ENCODE measurements at places on chromosomes 4 and X.

DNA sequence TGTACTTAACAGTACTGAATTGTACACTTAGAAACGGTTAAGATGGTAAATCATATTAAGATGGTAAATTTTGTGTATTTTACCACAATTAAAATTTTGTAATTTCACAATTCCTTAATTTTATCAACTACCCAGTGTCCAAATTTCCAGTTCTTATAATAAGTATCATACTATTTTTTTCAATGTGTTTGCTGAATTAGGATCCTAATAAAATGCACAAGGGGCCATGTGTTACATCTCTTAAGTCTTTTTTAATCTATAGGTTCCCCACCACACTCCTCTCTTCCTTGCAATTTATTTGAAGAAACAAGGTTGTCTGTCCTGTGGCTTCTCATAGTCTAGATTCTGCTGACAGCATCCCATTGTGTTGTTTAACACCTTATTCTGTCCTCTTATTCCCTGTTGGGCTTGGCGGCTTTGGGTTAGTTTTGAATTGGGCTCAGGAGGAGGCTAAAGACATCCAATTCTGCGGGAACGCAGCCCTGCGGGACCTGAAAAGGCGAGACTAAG is 533 bp upstream of the SYAP1 start:
- no peak for DNase-seq

GRCh38 chrX:8760021-8760420 is 28.1 kb upstream of the ANOS1 start:
- no peak for DNase-seq

DNA sequence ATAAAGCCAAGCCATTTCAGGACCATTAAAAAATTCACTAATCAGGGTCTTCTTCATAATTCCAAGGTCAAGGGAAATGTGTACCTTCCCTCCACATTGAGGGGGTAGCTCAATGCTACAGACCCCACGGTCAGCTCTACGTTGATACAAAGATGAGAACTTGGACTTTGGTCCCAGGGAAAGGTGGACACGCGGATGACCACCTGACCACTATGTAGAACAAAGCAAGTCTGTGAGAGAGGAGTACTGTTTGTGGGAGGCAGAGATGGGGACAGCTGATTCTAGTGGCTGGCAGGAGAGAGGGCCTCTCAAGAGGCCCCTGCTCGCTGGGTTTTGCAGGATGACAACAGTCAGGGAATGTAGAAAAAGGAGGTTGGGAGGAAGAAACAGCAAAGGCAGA is 58.0 kb downstream of the SLC2A9 start:
- DNase-seq: no peak

DNA sequence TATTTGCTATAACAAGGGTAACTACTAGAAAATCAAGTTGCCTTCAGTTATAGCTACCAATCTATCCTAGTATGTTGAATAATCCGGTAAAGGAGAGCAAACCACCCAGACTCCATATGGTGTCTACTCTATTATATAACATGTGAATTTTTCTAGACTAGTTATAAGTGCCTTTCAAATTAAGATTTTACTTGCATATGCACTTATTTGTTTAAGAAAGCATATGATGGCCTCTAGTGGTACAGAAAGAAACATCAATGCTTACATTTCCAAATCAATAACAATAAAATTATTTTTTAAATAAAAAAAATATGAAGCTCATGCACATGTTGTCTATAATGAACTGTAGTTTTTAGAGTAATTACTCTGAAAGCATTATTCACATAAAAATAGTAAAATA is 1516.4 kb upstream of the PABPC4L start:
- DNase-seq: no peak

DNA sequence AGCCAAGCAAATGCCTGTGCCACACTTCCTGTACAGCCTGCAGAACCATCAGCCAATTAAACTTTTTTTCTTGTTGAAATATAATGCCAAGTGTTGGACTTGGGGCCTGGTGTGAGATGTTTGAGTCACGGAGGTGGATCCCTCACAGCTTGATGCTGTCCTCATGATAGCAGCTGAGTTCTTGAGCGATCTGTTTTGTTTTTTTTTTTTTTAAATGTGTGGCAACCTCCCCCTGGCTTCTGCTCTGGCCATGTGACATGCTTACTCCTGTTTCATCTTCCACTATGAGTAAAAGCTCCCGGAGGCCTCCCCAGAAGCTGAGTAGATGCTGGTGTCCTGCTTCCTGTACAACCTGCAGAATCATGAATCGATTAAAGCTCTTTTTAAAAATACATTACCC is 973.3 kb upstream of the FTHL17 start:
- DNase-seq: no peak

Data from activated CD4-positive, alpha-beta T cell treated with anti-CD3 and anti-CD28 coated beads, Interleukin-2, Interleukin-4, amounts not matched to agents 100 ng/mL and 50 ng/mL, durations not matched to agents 16 hours and 8 hours (primary cell).